Calu3 (cell line): ENCODE measurements at places on chromosomes 13 and 19. TPM values are rescaled to one million over a fixed set of nuclear protein-coding genes. Genes with fewer than 3 reads are reported as not detected.

- no peak for DNase-seq
Observed at GRCh38 chr19:35285095-35285449, 2.7 kb downstream of the HAMP start.

GRCh38 chr13:74674720-74675119, 540.5 kb upstream of the KLF12 start:
- no peak for DNase-seq

DNA sequence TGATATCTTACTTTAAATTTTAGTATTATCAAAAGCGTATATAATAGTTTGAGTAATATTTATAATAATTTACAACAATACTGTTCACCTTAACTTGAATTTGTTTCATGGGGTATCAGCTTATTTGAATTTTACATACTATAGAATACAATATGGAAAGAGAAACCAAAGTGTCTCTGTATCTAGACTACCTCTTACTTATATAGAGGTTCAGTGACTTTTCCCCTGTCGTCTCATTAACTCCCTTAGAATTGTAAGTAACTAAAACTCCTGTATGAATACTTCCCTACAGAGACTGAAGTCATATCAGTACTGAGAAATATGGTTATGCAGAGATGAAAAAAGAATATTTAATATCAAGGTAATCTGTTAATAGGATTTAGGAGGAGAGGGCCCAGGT, 26.8 kb downstream of the COG6 start:
- DNase-seq: no peak

- no peak for DNase-seq
Observed at GRCh38 chr19:5686326-5686646, 3.8 kb upstream of the RPL36 start.

- no peak for DNase-seq
Observed at GRCh38 chr13:32940601-32941000, 75.6 kb upstream of the KL start.

GRCh38 chr13:84997858-84998257, 801.4 kb downstream of the SLITRK6 start:
- no peak for DNase-seq

GRCh38 chr13:100394005-100394695, 194.4 kb downstream of the GGACT start:
- no peak for DNase-seq

DNA sequence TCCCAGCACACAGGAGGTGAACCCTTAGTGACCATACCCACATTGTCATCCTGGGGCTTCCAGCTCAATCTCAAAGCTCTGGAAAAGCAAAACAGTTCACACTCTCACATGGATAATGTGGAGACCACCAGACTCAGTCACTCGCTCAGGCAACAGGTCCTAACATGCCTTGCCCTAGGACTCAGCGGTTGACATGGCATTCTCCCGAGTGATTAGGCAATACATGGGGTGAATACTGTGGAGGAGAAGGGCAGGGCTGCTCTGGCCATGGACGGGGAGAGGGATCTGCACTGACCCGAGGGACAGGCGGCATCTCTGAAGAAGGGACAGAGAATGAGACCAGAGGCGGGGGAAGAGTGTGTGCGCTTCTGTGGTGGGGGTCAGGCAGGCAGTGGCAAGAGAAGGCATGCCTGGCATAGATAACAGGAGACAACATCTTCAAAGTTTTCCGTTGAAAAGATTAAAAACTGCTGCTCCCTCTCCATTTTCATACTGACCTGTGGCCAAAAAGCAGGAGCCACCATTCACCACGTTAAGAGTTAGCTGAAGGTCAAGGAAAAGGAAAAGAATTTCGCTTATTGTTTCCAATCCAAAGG, 44.5 kb upstream of the EPHX3 start:
- no peak for DNase-seq

GRCh38 chr13:101919541-101920181, 467.2 kb downstream of the ITGBL1 start:
- DNase-seq: peak; percentile 6

DNA sequence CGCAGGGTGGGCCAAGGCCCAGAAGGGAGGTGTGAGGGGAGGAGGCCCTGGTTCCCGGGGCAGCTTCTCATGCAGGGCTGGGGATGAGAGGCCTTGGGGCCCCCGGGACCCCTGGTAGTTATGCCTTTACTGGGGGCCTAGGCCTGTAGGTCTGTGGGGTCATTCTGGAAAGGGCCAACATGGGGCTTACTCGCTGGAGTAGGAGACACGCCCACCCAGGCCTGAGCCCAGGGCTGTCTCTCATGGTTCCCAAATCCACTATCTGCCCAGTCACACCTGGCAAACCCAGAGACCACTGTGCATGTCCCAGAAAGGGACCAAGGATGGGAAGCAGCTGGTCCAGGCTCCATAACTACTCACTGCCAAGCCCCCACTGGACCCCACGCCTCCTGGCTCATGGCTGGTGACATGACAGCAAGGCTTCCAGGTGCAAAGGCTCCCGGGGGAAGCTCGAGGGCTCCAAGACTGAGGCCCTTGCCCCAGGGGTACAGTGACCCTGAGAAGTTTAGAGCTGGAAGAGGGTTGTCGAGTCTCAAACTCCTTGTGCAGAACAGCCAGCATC, 64.2 kb upstream of the ATP12A start:
- no peak for DNase-seq

Gene PDCD5
- total RNA-seq: 154 TPM in 2 replicates

Gene ZNF805
- 13.8 and 14.1 TPM in 2 replicates for total RNA-seq

Gene SMIM17
- total RNA-seq: not detected in 2 replicates

Gene CRLF1
- total RNA-seq: 1.1 TPM in 1 of 2 replicates, not detected in the other
